ENCODE measurements at places on chromosomes 4 and X. TPM values are rescaled to one million over a fixed set of nuclear protein-coding genes. Genes with fewer than 3 reads are reported as not detected.

GRCh38 chr4:85114526-85114925 is 148.0 kb upstream of the WDFY3 start:
- DNase-seq = no peak

GRCh38 chrX:126064901-126065541 is 101.1 kb downstream of the DCAF12L2 start:
- no peak for DNase-seq

DNA sequence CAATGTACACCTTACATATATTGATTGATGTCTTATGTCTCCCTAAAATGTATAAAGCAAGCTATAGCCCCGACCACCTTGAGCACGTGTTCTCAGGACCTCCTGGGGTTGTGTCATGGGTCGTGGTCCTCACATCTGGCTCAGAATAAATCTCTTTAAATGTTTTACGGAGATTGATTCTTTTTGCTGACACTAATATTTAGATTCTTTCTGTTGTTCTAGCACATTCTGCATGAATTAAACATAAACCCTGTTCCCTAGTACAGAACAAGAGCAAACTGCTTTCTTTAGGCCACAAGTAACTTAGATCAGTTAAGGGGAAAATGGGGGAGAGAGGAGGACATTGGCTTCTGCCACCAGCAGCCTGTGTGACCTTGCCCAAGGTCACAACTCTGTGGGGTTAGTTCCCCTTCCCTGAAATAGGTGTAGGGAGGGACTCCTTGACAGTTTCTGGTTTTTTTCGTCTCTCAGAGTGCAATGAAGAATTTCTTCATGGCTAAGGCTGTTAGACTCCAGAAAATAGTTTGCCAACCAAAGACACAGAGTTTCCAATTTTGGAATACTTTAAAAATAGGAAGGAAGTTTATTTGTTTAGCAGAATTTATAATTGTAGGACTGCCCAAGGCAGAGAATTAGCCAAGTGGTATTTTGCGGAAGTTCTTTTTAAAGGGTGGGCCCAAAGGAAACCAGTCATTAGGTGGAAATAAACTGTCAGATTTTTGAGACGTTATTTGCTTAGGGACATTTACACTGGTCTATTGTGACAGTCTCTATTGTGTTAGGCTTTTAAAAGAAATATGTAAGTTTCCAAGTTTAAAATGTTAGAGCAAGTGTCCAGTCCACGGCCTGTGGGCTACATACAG is 29.4 kb downstream of the PTTG2 start:
- no peak for DNase-seq

Gene ETDB
- not detected for total RNA-seq

Gene ADRA2C
- total RNA-seq = 3.1 TPM

- no peak for DNase-seq
Observed at GRCh38 chr4:166366012-166366411, 493.0 kb downstream of the TLL1 start.

DNA sequence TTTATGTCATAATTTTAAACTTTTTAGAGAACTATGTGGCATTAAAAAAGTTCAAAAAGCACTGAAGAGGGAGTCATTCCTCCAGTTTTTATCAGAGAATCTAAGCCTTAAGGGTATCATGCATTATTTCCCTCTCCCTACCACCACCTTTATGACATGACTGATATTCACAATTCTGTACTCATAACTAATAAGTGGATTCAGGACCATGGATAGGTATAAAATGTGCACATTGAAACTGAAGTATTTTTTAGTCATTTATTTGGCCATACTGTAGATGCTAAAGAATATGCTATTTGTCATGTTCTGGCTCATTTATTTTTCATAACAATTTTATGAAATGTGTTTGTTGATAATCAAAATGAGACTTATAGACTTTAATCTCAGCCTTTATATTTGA is 897.5 kb upstream of the AGA start:
- DNase-seq = no peak

Gene IL13RA2
- not detected for total RNA-seq

- no peak for DNase-seq
Observed at GRCh38 chrX:18970465-18970864, 13.4 kb downstream of the PHKA2 start.

Gene UGT2A3
- not detected for total RNA-seq

DNA sequence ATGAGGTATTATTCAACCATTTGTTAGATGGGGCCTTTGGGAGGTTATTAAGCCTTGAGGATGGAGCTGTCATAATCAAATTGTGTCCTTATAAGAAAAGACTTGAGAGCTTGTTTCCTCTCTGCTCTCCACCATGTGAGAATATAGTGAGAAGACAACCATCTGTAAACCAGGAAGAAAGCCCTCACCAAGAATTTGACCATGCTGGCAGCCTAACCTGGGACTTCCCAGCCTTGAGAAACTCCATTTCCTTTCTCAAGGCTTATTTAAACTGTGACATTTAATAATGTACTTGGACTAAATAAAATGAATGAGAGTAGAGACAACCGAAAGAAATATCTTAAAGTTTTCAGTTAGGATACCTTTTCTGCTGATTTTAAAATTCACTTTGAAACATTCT is 83.7 kb upstream of the GC start:
- no peak for DNase-seq

Gene IL13RA1
- total RNA-seq = 61.2 TPM

DNA sequence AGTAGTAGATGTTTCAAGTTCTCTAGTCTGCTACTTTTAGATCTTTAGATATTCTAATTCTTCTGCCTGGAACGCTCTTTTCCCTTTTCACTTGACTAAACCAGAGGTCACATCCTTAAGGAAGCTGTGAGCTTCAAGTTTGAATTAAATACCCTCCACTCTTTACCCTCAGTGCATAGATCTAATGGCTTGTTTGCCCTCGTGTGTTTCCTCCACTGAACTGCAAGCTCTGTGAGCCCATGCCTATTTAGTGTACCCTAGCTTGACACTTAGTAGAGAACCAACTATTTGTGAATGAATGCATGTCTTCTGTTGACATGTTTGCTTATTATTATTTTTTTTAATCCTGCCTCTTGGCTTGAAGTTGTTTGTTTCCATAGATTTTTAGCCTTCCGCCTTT is 138.3 kb downstream of the PDE5A start:
- DNase-seq = no peak

DNA sequence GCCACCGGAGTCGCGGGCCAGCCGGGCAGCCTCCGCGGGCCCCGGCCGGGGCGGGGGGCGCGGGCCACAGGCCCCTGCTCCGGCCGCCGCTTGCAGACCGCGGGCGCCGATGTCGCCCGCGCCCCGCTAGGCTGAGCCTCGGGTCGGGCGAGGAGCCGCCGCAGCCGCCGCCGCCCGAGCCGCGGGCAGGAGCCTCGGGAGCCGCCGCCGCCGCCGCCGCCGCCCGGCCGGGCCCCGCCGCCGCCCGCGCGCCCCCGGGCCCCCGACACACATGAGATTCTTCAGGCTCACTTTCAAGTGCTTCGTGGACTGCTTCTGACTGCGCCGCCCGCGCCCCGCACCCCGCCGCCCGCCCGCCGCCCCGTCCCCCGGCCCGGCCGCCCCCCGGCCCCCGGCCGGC is 345 bp downstream of the SLC6A8 start:
- no peak for DNase-seq

Data from tibial nerve (tissue), 4 donors.